Skeletal muscle cell (primary cell): ENCODE measurements at places on chromosomes 6 and 20.

GRCh38 chr6:11219400-11219834 is 13.1 kb downstream of the NEDD9 start:
- no peak for DNase-seq

GRCh38 chr6:73832313-73832712 is 136.3 kb downstream of the CD109 start:
- peak; percentile 89 for DNase-seq

DNA sequence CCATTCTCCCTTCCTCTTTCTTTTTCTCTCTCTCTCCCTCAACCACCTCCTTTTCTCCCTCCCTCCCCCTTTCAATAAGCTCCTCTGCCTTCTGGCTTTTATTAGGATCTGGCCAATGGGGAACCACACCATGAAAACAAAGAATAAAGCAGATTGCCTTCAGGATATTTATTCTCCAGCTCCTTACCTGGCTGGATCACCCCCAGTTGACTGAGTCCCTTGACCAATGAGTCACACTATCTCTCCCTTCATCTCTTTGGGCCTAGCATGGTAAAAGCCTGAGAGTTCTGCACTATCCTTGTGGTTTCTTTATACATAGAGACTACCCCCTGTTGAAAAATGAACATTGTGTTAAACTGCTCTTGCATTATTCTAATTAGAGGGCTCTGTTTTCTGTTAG is 476.8 kb downstream of the EPHA7 start:
- no peak for DNase-seq

GRCh38 chr20:34709831-34710567 is 5.9 kb downstream of the TP53INP2 start:
- no peak for DNase-seq

GRCh38 chr6:158198461-158198860 is 30.3 kb downstream of the GTF2H5 start:
- no peak for DNase-seq

DNA sequence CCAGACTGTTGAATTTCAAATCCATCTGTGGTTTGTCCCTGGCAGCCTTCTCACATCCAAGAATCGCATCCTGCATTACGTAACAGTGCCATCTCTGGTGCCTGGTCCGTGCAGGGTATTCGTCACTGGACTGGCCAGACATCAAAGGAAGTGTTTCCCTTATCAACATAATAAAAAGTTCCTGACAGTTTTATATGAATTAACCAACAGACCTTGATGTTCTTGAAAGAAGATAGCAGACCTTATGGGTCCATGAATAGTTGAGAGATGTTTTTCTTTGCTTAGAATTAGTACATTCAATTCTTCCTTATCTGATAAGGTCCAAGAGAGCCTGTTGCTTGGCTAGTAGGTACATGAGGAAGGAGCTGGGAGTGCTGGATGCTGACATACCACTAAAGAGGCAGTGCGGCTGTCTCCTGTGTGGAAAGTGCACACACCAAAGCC is 77.6 kb downstream of the PHACTR2 start:
- DNase-seq: no peak

DNA sequence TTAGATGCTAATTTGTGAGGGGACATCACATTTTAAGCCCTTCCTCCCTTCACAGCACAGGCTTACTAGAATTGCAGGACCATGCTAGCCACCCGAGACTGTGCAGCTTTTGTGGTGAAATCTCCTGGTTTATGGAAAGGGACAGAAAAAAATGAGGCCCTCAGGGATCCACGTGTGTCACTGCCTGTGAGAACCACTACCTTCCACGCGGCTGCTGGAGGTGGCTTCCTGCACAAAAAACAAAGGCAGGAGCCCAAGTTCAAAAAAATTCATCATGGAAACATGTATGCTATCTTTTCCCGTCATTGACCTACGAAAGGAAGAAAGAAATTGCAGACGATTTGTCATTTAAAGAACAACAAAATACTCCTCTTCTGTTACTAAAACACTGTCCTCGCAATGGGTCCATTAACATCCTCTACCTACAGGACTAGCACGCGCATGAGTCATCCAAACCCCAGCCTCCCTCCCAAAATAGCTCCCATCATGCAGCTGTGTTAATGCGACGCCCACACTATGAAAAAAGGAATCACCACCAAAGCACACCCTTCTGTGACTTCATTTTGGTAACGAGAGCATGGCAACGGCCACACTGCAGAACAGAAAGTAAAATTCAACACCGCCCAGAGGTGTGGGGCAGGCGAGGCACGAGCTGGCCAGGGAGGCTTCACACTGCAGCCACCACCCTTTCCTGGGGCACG is 45.7 kb downstream of the RAMACL start:
- DNase-seq: no peak

DNA sequence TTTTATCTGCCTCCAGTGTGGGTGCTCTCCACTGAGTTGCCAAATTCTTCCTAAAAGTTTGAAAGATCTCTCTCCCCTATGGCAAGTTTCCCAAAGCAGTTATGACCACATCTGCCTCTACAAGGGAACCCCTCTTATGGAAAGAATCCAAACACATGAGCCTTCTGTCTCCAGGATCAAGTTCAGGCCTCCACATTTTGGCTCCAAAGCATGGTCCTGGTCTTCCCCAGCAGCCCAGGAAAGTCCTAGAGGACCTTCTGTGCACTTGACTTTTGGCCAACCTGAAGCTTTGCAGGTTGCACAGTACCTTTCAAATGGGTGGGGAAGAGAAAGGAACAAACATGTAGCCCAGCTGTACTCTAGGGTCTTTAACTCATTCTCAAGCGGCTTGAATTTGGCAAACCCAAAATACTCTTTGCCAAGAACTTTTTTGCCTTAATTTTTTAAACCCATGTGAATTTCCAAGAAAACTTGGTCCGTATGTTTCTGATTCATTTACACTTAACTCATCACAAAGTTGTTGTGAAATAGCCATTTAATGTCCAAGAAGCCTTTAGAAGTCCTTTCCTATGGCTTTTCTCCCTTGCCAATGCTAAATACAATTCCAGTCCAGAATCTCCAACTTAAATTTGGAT is 240.1 kb upstream of the TBX18 start:
- peak; percentile 54 for DNase-seq

GRCh38 chr6:20540683-20541082 is 6.4 kb downstream of the CDKAL1 start:
- DNase-seq: no peak

DNA sequence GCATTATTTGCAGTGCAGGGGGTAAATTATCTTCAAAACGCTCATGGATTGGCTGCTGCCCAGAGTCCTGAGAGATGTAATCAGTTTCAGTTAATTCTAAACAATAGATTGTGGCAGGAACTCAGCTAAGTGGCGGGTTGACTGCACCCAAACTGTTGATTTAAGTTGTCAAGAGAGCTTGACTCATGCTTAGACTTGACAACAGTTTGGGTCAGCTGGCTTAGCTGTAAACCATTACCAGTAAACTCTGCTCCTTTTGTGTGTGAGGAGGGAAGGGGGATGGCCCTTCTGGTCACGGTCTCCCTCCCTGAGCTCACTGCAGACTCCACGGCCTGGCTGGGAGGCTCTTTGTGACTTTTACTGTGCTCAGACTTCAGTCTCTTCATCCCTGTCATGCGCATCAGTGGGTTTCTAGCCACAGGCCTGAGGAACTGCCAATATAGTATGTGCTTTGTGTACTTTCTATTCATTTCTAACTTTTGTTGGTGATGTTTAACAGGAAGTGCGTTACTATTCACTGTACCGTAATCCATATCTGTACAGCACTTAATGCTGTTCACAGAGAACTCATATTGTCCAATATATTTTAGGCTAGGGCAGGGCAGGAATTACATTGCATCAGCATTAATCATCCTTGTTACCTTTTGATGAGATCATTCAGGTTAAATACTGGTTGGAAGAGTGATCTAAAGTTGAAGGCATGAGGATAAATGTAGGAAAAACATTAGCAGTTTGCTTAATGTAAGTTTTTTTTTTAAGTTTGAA is 488.3 kb downstream of the CDKAL1 start:
- DNase-seq: peak; percentile 32

DNA sequence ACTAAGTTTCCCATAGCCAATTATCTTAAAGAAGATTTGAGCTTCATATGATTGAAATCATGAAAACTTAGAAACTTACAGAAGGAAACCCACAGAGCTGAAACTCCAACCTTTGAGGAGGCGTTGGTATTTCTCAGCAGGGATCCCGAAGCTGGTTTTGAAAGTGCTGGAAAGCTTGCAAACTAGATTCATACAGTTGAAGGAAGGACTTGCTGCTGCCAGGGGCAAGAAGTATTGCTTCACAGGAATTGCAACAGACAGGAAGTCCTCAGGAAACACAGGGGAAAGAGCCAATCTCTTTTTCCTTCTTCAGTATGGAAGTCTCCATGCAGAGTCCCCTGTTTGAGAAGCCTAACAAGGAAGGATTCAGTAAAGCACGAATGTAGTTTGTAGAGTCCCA is 419.7 kb downstream of the CD109 start:
- DNase-seq: peak; percentile 25

DNA sequence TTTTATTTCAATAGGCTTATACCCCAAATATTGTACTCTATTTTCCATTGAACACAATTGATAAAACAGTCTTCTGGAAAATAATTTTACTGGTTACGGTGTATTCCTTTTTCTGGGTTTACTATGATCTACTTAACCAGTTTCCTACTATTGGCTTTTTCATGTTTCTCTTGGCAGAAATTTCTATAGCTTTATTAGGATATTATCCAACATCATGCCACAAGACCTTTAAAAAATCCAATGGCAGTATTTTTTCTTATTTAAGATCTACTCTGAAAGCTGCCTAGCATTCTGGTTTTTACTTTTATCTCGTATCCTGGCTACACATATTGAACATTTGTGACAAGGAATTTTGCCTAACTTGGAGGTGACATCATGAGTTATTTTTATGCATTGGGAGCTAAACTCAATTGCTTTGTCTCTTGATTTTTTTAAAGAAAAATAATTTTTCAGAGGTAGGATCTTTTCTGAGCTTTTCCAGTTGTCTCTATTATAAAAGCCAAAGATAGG is 45.5 kb downstream of the SLC9A8 start:
- no peak for DNase-seq

GRCh38 chr20:50655311-50655880 is 35.9 kb downstream of the RIPOR3 start:
- DNase-seq: peak; percentile 85

DNA sequence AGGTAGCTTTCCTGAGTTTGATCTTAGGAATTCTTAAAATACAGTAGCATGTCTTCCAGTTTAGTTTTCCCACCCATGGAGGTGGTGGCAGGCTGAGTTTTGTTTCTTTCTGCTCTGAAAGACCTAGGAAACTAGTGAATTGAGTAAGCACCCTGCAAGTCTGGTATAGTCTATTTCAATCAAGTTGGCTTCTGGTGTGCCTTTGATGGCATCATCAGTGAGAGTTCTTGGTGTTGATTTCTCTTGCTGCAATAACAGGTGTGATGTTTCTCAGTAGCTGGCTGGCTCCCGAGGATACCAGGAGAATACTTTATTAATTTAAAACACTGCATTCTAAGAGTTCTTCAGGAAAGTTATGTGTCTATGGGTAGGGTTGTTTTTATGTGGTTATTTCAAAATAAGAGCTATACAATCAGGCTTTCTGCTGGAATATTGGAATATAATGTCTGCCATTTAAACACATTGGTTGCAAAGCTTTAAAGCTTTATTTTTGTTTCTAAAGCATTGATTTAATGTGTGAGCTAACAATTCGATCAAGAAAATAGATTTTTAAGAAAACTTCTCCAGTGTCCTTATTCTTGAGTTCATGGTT is 19.0 kb downstream of the VAPB start:
- no peak for DNase-seq

DNA sequence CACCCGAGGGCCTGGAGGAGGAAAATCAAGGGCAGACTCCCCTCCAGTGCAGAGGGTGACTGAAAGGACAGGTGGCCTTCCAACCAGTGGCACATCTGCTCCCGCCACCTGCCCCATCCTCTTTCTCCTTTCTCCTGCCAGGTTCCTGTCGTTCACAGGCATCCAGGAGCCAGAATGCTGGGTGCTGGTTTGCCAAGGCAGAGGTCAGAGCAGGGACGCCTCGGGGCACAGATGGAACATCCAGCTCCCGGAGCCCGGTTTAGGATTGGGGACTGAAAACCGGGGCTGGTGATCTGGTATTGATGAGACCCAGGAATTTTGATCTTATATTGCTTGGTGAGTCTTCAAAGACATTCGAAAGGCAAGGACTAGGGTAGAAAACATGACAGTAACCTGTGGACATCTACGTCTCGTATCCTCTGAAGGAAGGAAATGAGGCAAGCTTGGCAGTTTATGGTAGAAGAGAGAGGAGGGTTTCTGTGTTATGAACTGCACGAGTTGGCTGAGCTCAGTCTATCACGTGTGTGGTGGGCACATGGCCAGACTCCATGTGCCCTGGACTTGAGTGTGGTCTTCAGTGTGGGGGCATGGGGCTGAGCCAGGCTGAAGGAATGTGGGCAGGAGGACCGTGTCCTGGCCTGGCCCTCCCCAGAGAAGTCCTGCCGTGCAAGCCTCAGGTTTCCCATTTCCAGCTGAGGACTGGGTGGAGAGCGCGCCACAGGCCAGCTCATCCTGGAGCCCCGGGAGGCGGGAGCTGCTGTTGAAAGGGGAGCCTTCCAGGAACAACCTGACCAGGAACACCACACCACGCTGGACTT is 74.2 kb downstream of the IRF4 start:
- DNase-seq: no peak

GRCh38 chr6:4059115-4059777 is 19.7 kb downstream of the FAM217A start:
- peak; percentile 71 for DNase-seq

DNA sequence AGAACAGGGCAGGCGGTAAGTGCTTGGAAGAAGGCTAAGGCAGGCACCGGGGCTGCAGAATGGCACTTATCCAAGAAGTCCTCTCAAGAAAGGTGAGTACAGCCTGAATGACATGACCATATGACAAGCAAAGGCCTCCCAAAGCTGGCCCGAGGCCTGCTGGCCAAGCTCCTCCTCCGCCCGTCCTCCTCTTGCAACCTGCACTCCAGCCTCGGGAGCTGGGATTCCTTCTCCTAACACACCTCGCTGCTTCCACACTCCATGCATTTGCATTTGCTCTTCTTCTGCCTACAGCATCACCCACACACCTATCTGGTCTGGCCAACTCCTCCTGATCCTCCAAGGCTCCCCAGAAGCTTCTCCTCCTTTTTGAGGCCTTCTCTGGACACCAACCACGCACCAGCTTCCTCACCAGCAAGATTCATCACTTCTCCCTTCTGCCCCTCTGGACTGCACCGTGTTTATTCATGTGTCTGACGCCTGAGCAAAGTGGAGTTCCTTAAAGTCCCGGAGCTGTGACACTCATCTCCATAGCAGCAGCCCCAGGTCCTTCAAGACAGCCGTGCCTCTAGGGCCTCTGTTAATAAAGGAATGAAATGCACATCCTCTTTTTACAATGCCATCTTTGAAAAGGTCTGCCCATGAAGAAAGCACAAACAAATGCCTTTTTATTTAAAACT is 32.3 kb downstream of the CNKSR3 start:
- DNase-seq: no peak
